ENCODE measurements at places on chromosomes 13 and 19.

DNA sequence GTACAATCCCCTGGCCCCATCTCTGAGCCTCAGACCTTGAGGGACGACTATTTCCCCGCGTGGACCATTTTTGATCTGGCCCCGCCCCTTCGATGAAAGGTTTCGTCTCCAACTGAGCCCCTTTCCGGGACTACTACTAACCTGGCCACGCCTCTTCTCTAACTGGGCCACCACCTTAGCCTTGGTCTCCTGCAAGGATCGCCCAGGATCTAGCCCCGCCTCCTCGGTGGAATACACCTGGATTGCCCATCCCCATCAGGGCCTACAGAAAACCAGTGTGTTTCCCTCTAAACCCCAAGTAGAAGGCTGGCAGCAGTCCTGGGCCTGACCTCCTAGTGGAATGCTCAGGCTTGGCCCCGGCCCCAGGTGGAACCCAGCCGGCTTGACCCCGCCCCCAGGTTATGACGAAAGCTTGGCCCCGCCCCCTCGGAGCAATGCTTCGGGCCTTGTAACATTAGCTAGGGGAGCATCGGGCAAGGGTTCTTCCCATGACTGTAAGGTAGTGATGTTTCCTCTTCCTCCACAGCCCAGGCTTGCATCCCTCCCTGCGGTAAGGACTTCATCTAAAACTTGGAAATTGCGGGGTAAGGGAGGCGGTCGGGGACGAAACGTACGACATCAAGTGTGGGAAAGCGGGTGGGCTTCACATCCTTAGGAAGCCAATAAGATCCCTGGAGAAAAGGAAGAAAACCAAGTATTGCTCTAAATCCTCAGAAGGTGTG is 9.1 kb downstream of the SPACA6 start:
- DNase-seq: peak; percentile 47

GRCh38 chr13:52786766-52787165 is 47.1 kb upstream of the CNMD start:
- no peak for DNase-seq

DNA sequence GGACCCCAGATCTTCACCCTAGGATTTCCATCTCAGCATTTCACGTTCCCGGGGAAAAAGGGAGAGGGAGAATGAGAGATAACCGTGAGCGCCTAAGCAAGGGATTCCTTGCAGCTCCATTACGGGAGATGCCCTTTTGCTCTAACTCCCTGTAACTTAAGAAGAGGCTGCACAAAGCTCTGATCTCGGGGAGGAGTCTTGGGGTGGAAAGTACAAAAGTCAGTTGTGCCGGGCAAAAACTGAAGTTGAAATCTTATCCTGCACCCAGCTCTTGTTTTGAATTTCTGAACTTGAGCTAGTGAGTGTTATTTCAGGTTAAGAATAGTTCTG is 256.4 kb upstream of the SOX21 start:
- DNase-seq: no peak

DNA sequence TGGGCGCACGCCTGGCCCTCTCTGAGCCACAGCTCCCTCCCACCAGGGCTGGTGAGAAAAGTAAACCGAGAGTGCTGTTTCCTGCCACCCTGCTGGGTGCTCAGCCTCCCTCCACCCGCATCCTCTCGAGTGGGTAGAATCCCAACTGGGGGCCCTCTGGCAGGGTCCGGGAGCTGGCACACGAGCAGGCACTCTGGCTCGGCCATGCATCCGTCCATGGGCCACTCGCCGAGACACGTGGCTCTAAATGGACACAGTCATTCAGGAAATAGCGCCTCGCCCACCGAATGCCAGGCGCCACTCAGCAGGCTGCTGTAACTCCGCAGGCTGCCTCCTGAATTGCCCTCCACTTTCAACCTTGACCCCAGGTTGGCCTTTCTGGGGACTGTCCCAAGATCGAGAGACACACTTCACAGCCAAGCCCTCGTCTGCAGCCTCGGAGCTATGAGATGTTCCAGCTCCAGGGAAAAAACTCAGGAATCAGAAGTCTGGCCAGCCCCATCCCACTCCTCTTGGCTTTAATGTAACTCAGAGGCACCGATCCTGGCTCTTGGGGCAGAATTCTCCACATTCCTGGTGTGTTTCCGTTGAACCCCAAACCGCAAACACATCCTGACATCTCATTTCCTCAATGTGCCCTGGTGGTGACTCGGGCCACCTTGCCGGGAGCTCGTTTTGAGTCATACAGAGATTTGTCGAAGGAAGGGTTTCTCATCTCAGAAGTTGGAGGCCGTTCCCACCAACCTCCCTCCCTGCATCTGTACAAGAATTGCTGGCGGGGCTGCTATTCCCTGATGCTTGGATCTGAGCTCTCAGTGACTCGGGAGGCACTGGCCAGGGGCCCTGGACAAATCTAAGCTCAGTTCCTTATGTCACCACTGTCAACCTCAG is 14.1 kb downstream of the KLF2 start:
- peak; percentile 92 for DNase-seq

GRCh38 chr19:5978606-5979552 is 939 bp upstream of the RANBP3 start:
- no peak for DNase-seq

DNA sequence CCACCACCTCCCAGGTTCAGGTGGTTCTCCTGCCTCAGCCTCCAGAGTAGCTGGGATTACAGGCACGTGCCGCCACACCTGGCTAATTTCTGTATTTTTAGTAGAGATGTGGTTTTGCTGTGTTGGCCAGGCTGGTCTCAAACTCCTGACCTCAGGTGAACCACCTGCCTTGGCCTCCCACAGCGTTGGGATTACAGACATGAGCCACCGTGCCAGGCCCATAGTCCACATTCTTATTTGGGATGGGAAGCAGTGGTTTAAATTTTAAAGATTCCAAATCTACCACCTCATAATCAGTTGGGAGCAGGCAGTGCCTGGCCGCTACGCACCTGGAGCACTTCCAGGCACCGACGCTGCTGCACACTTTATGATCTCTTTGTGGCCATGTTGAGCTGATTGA is 160.6 kb upstream of the SOX1 start:
- DNase-seq: no peak

- DNase-seq: no peak
Observed at GRCh38 chr19:38736413-38737280, 7.6 kb downstream of the CAPN12 start.

DNA sequence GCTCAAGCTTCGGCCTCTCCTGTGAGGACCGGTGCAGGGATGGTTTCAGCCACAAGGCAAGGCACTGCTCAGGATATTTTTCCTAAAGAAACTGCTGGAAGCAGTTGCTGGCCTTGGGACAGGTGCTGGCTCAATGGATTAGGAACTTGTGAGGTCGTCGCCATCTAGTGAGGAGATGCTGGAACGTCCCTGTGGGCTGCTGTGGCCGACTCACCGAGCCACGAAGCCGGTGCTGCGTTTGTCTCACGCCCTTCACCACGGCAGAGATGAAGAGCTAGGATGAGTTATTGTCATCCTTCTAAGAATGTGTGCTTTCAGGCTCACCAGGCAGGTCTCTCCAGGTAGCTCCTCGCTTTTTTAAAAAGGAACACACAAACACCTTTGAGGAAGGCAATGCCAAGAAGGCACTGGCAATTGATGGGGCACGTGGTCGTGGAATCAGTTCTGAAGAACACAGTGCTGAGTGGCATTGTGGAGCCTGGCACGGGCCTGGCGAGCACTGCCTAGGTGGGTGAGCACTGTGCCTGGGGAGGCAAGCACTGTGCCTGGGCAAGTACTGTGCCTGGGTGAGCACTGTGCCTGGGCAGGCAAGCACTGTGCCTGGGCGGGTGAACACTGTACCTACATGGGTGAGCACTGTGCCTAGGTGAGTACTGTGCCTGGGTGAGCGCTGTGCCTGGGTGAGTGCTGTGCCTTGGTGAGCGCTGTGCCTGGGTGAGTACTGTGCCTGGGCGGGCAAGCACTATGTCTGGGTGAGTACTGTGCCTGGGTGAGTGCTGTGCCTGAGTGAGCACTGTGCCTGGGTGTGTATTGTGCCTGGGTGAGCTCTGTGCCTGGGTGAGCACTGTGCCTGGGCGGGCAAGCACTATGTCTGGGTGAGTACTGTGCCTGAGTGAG is 140.4 kb downstream of the TEX29 start:
- peak; percentile 8 for DNase-seq

GRCh38 chr13:93248627-93249047 is 22.0 kb downstream of the GPC6 start:
- no peak for DNase-seq

DNA sequence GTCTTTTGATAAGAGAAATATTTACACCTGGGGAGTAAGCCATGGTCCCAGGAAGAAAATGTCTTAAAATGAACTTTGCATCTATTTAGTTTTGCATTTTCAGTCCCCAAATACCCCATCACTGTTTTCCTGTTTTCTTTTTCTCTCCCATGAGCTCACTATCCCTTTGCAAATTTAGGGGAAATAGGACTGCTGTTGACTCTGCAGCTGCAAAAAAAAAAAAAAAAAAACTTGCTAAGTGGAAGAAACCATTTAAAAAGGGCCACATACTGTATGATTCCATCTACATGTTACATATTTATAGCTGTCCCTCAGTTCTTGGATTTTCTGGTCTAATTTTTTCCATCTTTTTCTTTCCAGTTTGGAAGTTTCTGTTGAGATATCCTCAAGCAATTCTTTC is 98.2 kb upstream of the SERP2 start:
- DNase-seq: no peak

DNA sequence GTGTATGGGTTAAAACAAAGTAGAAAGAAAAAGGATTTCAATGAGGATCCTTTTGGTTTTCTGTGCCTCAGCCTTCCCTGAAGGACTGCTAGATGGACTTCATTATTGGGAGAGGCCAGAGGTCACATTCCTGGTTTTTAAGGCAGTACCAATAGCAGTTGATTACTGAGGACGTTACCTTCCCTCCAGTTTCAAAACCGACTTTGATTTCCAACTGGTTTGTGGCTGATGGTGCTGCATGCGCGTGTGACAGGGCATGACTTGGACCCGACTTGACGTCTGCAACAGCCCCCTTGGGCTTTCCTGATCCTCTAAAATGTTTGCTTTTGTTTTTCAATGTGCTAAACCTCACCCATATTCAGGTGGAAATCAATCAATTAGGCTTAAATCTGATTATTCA is 314.3 kb upstream of the ARGLU1 start:
- no peak for DNase-seq

DNA sequence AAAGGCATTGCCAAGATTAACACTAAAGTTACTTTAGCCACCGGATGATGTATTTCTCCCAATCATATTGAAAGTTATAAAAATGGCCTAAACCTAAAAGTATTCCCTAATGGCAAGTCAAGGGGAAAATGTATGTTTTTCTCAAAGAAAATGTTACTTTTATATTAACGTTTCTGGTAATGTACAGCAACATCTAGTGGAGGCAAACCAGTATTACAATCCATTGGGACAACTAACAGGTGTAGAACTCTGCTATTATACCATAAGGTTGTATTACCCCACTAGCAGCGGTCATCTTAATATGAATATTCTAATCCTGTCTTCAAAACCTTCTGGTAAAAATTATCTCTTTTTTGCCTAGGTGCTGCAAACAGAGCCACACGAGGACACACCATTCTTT is 69.2 kb downstream of the ZNF100 start:
- DNase-seq: no peak

- DNase-seq: peak; percentile 87
Observed at GRCh38 chr19:46426035-46426505, 2.7 kb downstream of the PNMA8C start.

GRCh38 chr19:44891016-44891882 is at the start of gene TOMM40:
Gene TOMM40, plus strand, starts transcription at chr19:44891254. Its CDS starts 162 bp downstream, at chr19:44891416.
- DNase-seq: no peak

DNA sequence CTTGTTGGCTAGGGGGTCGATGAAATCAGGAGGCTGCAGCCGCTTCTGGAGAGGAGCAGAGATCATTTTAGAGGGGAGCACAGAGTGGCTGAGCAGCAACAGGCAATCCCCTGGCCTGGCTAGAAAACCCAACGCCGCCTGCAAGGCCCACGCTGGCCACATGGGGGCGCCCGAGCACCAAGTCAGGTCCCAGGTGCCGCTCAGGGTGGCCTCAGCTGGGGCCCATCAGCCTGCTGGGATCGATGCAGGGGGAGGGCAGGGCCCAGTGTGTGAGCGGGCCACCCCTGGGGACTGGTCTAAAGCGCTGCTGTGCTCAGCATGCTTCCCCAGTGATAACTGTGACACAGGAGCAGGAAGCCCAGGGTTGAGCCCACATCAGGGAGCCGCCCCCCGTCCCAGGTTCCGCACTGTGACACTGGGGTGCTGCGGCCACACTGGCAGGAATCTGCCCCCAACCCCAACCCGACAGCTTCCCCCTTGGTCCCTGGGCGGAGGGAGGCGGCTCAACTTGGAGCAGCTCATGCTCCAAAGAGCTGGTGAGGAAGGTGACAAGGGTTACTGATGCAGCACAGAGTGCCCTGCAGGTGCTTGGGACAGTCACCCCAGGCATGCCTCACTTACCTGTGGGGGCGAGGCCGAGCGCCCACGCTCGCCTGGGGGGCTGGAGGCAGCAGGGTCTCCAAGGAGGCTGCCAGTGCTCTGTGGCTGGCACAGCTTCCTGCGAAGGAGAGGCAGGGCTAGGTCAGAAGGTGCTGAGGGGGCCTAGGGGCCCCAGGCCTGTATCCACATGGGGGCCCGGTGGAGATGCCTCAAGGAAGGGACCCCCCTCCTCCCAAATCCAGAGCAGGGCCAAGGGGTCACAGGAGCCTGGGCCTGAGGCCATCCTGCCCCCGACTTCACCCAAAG is 13.3 kb upstream of the ISYNA1 start:
- DNase-seq: peak; percentile 53

DNA sequence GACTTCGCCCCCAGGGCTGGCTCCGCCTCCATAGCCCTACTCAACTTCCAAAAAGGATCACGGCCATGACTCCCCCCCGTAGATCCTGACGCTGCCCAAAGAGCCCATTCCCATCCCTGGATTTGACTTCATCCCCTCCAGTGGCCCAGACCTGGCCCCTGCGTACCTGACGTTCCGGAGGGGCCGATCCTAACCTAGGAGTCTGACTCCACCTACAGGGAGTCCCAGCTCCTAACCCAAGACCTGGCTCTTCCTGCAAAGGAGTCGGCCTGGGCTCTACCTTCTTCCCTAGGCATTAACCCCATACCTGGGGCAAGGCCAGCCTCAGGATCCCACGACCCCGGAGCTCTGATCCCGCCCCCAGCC is 10.8 kb downstream of the STAP2 start:
- DNase-seq: peak; percentile 82

DNA sequence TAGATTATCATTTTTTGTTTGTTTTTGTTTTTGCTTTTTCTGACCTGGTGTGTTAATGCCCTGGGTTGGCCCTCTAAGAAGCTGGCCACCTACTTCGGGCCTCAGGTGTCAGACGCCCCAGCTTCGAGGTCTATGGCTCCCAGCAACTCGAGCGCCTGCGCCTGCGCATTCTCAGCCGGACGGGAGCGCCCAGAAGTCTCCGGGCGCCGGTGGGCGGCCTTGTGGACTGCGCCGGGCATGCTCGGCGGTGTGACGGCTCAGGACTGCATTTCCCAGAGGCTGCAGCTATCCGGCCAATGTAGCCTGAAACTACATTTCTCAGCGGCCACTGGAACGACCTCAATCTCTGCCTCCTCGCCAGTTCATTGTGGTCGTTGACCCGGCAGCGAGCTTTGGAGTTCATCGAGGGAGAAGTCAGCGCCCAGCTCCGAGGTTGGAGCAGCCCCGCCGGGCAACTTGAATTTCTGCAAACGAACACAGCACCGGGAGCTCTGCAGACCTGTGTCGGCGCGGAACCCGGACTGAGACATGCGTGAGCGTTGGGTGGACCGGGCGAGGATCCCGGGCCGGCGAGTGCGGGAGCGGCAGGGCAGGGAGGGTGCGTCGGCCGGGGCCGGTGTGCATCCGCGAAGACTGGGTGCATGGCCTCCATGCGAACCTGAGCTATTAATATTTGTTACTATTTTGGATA is at the start of gene ZNF30:
Gene ZNF30, plus strand, starts transcription at position 219 of the 691 bp plus-strand sequence. CDS start 3,045 bp downstream, outside the sequence.
- DNase-seq: peak; percentile 85

Data from Caki2 (cell line).